ENCODE measurements at places on chromosomes 12 and 14.

DNA sequence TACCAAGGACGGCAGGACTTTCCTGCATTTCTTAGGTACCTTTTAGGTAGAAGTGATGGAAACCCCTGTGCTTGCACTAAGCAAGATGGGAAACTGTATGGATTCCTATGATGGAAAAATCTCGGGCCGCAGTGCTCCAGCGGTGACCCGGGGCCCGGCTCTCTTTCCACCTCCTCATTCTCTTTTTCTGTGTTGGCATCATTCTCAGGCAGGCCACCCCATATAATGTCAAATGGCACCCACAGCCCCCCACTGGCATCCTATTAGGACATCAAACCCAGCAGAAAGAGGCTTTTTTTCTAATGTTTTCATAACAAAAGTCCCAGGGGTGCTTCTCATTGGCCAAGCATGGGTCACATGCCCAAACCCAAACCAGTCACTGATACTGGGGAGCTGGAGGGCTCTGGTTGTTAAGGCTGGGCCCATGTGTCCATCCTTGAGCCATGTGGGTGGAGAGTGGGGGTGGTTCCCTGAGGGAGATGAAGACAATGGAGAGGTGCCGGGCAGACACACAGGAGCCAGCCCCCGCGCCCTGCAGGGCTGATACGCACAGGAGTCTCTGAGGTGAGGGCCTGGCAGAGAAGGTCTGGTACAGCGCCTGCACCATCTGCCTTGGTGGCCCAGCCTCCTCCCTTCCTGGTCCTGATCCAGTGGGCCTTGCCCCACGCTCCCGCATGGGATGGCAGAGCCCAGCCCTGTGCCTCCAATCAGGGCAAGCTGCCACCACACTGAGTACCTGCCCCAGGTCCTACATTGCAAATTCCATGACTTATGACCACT, 142.1 kb downstream of the CALM1 start:
- DNase-seq = no peak

DNA sequence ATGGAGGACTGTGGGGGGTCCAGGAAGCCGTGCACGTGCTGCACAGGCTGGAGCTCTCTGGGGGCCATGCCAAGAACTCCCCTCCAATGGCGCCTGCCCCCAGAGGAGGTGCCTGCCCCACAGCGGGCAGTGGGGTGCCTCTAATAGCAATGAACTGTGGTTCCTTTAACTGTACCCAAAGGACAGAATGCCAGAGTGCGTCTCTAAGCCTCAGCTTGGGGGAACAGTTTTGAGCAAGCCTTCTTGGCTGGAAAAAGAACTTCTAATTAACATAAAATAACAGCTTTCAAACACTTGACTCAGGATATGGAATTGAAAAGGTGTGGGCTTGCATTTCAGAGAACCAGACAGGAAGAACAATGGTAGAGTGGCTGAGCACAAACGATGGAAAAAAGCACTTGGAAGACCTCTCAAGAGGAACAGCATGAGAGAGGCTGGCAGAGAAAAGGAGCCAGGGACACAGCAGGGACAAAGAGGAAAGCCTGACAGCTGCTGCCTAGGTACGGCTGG, 195.6 kb downstream of the TTC7B start:
- no peak for DNase-seq

DNA sequence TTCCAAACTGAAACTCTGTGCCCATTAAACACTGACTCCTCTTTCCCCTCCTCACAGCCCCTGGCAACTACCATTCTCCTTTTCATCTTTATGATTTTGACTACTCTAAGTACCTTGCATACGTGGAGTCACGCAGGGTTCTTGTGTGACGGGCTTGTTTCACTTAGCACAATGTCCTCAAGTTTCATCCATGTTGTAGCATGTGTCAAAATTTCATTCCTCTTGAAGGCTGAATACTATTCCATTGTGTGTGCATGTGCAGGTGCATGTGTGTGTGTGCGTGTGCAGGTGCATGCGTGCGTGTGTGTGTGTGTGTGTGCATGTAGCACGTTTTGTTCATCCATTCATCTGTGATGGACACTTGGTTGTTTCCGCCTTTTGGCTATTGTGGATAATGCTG, 106.1 kb downstream of the ZFP36L1 start:
- DNase-seq = no peak

GRCh38 chr14:56122301-56122700, 4.1 kb downstream of the PELI2 start:
- no peak for DNase-seq

DNA sequence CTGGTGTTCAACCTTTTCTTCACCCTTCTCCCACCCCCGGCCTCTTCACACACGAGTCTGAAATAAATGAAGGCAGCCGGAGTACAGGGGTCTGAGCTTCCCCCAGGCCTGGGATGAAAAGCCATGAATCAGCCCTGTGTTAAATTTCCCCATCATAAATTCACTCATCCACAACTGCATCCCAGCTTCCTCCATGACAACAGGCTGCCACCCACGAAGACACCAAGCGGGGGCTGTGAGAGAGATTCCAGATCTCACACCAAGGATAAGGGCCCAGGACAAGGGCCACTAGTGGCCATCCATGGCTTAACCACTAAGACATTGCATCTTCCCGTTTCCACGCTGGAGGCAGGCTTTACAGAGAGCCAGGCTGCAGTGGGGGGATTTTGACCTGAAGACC, 93.9 kb upstream of the NCOR2 start:
- peak; percentile 16 for DNase-seq

DNA sequence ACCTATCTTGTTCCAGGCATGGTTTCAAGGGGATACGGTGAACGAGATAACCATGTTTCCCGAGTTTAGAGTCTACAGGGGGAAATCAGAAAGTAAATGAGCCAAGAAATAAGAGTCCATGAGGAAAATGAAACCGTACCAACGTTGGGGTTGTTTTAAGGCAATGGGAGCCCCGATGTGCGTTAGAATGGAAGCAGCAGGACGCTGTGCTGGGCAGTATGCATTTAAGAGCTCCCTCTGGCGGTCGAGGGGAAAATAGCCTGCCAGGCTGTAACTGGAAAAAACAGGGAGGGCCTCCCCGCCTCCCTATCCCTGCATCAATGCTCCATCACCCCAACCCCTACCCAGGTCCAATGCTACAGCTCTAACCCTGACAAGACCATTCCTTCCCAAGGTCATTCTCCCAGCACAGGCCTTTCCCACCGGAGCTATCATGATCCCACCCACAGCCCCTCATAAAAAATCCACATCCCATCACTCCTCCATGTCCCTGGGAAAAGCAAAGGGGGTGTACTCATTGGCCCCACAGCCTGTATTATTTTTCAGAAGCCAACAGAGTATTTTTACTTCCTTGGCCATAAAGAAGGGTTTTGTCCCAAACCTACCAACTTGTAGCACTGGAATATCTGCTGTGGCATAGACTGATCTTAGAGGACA, 226.3 kb upstream of the NOS1 start:
- DNase-seq = no peak

DNA sequence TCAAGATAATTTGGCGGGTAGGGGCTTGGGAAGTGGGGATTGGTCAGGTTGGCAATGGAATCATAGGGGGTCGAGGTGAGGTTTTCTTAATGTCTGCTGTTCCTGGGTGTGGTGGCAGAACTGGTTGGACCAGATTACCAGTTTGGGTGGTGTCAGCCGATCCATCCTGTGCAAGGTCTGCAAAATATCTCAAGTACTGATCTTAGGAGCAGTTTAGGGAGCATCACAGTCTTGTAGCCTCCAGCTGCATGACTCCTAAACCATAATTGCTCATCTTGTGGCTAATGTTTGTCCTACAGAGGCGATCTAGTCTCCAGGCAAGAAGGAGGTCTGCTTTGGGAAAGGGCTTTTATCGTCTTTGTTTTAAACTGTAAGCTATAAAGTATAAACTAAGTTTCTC, 868.4 kb downstream of the DIO2 start:
- no peak for DNase-seq

DNA sequence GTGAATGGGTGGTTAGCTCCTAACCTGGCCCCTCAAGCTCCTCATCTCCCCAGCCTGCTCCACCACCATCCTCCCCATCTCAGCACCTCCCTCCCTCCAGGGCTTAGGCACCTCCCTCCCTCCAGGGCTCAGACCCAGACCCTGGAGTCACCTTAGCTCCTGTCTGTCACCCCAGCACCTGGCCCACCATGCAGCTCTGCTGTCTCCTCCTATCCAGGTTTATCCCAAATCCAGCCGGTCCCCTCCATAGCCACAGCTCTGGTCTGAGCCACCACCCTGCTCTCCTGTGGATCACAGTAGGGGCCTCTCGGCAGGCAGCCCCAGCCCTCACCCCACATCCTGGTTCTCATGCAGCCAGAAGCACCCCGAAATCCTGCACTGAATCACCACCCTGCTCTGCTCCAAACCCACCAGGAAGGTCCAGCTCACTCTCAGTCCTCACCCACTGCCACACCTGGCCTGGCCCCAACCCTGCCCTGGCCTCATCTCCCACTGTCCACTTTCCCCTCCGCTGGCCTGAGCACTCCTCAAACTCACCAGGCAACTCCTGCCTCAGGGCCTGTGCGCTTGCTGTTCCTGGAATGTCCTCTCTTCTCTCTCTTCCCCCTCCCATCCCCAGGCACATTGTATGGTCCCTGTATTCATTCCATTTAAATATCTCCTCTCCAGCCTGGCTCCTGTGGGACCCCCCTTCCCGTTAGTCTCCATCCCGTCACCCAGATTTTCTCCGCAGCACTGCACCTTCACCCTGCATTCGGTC, 62.6 kb downstream of the DIO3 start:
- DNase-seq = no peak

DNA sequence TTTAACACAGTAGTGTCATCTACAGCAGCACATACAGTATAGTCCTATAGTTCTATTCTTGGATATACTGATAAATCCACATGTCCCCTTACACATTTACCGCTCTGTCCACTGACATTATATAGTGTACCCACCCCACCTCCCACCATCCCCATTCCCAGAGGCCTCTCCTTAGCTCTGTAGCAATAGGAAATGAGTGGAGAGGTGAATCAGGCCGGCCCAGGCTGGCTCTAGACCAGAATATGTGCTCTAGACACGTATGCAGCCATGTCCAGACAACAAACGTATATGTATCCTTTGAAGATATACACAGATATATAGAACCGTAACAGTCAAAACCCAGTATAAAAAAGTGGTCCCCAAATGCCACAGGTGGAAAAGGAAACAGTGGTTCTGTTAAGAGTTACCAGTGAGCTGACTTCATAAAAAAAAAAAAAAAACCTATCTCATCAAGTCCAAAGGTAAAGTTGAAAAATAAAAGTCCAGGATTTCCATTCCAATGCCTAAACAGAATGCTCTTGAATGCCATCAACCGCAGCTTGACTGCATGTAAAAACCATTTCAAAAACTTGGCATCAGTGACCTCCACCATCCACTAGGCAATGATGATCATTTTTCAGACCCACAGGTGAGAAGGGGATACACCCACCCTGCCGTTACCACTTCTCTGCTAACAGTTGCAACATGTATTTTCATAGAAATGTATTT, 16.7 kb downstream of the EGLN3 start:
- DNase-seq = no peak

DNA sequence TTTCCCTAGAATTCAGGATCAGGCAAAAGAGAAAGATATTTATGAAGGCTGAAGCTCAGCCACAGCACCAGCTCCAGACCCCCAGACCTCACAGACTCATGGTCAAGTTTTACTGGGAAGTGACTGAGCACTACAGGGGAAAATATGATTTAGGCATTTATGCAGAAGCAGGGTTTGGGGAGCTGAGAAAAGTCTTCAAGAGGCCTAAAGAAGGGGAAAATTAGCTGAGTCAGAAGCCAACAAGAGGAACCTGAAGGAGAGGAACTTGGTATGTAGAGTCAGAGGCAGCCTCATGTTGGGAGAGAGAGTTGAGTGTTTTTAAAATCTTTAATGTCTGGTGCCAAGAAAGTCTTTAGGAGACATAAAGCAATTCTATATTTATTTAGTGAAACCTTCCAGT, 63.0 kb downstream of the FOS start:
- DNase-seq = no peak

DNA sequence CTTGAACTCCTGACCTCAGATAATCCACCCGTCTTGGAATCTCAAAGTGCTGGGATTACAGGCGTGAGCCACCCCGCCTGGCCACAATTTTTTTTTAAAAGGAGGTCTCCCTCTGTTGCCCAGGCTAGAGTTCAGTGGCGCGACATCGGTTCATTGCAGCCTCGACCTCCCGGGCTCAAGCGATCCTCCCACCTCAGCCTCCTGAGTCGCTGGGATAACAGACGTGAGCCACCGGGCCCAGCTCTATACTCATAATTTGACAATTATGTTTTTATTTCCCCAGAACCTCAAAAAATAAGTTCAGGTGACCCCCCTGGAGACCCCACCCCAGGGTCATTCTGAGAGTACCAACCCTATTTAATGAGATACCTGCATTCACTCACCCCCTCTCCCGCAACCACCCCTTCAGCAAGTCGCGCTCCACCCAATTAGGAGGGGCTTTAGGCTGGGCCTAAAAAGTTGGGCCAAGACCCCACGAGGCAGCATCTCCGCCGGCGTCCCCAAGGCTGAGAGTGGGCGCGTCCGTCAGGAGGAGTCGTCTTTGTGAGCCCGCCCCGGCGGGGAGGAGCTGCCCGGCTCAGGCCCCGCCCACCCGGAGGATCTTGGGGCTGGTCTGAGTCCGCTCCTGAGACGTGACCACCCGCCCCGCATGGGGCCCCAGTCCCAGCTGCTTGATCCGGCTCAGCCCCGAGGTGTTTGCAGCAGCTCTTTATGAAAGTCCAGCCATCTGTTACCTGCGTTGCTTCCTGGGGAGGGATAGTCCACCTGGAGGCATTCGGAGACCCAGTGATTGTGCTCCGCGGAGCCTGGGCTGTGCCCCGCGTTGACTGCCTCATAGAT, at the start of gene ANKRD33:
TSS of gene ANKRD33 (plus strand) at position 628 of the 840 bp plus-strand sequence. CDS start at position 712, 84 bp downstream.
- no peak for DNase-seq

DNA sequence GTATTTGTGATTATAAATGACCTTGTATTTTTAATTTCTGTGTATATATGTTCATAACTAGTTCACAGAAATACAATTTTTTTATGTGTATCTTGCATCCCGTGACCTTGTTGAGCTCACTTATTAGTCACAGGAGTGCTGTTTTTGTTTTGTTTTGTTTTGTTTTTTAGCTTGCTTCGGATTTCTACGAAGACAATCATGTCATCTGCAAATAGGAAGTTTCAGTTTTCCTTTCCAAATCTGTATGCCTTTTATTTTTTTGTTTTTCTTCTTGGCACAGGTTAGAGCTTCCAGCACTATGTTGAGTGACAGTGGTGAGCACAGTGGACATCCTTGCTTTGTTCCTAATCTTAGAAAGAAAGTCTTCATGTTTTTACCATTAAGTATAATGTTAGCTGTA, 229.2 kb upstream of the GARIN6 start:
- no peak for DNase-seq

DNA sequence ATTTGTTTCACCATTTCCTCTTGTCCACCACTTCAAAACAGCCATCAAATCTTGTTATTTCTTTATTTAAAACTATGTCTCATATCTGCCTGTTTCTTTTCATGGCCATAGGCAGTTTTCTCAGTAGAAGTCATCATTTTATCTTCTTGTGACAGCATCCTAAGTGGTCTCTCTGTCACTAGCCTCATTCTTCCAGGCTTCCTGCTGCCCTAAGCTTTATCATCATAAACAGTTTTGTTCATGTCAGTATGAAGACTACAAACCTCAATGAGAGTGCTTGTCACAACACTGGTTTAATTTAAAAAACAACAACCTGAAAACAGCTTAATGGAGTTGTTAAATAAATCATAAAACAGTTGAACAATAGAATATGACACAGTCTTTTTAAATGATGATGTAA, 387.8 kb upstream of the RPL10L start:
- no peak for DNase-seq
